Heart right ventricle (tissue), 16 donors: ENCODE measurements at places on chromosomes 13 and 19. TPM values are rescaled to one million over a fixed set of nuclear protein-coding genes. Genes with fewer than 3 reads are reported as not detected.

GRCh38 chr13:114272977-114273376 is 8.4 kb upstream of the UPF3A start:
- no peak for DNase-seq

DNA sequence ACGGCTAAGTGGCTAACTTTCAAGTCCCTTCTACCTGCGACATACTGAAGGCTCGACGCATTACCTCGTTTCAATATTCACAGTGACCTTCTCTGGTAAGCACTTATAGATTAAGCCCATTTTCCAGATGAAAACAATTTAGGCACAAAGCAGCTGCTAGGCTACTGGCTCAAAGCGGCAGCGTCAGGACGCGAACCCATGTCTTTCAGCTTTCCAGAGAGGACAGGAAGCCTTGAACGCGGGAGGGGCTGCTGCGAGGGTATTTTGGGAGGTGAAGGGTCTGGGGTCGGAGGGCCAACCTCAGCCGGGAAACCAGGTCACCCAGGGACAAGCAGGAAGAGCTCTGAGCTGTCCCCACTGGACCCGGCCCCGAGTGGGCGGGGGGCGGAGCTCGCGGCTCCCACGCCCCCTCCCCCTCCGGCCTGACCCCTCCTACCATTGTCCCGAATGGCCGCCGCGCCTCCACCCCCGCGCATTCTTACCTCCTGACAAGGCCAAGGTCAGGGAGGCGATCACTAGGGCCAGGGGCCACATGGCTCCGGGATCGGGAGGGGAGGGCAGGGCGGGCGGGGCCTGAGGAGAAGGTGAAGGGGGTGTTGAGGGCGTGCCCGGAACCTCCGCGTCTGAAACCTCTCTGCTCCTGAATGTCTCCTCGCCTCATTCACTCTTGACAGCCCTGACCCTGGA is at the start of gene KLK13:
Gene KLK13 (minus strand): TSS at position 559 of the 687 bp plus-strand sequence. CDS start 25 bp downstream, at position 534.
- DNase-seq, result peak; percentile 51

DNA sequence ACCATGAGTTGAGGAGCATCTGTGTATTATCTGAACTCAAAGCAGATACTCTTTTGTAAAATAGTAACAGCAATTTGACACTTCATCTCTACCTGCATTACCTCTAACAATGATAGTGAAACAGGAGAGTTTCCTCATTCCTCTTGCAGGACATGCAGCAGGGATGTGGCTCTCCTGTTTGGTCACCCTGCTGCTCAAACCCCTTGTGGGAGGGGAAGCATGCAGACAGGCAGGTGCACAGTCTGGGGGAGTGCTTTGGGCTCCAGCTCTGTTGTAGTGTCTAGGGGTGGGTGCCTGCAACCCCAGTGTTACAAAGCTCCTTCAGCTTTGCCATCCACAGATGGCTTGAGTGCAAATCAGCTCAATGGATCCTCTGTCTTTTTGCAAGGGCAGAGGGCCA is 827.6 kb downstream of the DACH1 start:
- DNase-seq, result no peak

GRCh38 chr13:113821847-113822246 is 42.0 kb downstream of the GAS6 start:
- DNase-seq, result no peak

DNA sequence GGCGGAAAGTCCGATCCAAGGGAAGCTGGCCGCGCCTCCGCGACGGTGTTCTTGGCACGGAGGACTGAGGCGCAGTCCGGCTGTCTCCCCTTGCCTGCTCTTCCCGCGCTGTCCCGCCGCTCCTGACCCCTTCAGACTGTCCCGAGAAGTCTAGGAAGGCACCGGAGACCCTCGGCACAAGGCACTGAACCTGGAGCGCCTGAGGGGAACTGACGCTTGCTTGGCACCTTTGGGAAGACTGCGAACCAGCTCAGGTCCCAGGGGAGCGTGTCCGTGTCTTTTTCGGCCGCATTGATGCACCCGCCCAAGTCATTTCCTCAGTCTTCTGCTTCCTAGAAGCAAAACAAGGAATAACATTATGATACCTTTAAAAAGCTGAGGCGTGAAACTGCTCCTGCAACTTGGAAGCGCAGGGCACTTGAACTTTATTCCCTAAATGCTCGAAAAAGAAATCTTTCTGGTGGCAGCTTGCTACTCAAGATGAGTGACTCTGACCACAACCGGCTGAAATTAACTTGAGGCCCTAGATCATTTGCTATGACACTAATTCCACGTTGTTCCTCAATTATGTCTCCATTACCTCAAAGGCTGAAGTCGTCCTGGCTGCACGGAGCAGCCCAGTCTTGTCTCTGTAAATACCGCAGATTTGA is 735 bp upstream of the FLT1 start:
- no peak for DNase-seq

DNA sequence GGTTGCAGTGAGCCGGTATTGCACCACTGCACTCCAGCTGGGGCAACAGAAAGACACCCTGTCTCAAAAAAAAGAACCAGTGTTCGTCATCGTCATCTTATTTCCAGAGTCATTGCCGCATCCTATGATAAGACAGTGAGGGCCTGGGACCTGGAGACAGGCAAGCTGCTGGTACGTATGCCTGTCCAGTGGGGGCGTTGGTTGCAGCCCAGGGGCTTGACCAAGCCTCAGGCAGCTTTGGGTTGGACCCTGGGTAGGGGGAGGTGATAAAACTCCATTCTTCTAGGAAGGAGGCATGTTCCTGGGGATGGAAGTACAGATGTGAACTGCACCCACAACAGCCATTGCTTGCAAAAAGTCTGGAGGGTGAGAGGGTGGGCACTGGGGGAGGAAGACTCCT is 15.6 kb downstream of the WDR88 start:
- no peak for DNase-seq

GRCh38 chr13:78589206-78589605 is 14.1 kb downstream of the POU4F1 start:
- DNase-seq, result peak; percentile 56

DNA sequence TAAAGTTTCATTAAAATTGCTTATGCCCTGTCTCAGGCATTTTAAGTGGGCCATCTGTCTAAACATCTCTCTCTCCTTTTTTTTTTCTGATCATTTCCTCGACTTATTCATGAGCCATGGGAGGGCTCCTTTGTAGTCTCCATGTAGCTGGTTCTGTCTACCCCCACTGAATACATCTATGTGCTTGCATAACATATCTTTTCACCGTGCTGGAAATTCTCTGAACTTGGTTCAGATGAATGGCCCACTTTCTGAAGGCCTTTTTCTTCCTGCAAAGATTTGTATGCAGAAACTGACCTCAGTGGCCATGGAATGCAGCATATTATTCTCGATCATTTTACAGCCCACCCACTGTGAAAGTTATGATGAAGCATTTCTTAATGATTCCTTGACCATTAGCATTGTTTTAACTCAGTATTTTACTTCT is 225.3 kb downstream of the GGACT start:
- DNase-seq, result no peak

- DNase-seq, result no peak
These were observed 6.4 kb upstream of the ELF1 start for GRCh38 chr13:41025518-41025917.

- no peak for DNase-seq
These were observed 18.5 kb upstream of the LPAR6 start for GRCh38 chr13:48431431-48431830.

DNA sequence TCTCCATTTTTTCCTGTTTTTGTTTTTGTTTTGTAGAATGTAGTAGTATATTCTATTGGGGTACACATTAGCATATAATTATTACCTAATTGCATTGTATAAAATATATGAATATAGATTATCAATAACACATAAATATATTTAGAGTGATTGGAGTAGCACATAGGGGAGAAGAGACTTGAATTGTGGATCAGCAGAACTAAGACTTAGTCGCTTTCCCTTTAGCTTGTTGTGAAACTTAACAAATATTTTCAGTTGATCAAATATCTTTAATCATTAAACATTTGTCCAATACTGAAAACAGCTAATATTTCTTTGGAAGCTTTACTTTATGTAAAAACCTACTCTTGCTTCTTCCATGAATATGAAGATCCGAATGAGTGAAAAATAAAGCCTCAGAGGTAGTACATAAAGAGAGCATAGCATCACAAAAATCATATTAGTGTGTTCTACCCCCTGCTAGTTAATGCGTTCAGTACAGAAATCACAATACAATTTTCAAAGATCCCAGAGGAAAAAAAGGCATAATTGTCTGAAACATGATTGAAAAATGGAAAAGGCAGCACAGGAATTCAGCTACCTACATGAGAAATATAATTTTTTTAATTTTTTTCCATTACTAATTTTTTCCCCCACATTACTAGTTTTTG is 1348.0 kb upstream of the PRR20A start:
- DNase-seq, result no peak

- no peak for DNase-seq
These were observed 20.3 kb upstream of the TMTC4 start for GRCh38 chr13:100694722-100695508.

- DNase-seq, result no peak
These were observed 4.4 kb downstream of the TRIP10 start for GRCh38 chr19:6743714-6744380.

- DNase-seq, result no peak
These were observed 4.2 kb downstream of the LIPE start for GRCh38 chr19:42422901-42423461.

- DNase-seq, result no peak
These were observed 99.8 kb downstream of the GPR12 start for GRCh38 chr13:26660766-26661165.

DNA sequence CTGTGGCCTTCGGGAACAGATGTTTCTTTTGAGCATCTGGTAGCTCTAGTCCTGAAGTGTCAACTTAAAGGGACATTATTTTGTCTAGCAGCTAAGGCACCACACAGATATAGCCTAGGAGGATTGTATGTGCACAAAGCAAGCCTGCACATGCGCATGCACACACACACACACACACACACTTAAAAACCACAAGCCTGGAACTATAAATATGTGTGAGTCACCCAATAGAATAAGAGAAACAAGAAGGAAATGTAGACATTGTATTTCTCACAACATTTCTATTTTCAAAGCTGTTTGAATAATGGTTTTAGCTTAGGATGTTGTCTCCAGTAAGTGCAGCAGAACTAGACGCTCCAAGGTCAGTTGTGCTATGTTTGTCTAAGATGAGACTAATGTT is 516.5 kb downstream of the SUCLA2 start:
- no peak for DNase-seq

DNA sequence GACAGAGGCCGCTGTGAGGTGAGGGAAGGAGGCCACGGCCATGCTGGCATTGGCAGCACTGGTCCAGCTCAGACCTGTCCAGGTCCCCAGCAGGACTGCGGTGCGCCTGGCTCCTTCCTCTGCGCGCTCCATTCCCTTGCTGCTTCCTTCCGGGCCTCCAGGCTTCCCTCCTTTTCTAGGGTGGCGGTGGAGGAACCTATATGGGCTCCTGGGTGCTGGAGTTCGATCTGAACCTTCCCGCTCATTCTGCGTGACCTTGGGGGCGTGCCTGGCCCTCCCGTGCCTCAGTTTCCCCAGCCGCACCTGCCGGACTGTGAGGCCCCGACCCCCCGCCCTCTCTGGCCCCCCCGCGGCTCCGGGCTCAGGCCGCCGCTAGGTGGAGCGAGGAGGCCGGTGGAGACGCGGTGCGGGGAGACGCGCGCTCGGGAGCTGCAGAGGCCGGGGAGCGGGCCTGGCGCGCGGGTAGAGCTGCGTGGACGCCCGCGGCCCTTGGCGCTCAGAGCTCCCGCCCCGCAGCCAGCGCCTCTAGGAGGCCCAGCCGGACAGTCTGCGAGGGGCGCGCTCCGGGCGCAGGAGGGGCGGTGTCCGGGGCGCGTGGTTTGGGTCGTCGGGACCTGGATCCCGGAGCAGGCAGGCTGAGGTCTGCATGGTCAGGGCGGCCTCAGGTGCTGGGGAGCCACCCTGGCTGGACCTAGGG is 29.9 kb downstream of the EFNA2 start:
- peak; percentile 59 for DNase-seq

Gene MAP4K1
- polyA plus RNA-seq, result 2.1 TPM

Gene HCST
- 17.6 TPM for polyA plus RNA-seq

Gene LRRC4B
- 1.9 TPM for polyA plus RNA-seq

Gene PAK4
- 19.2 TPM for polyA plus RNA-seq

Gene CEACAM16
- polyA plus RNA-seq, result not detected

Gene TNFRSF19
- polyA plus RNA-seq, result 17.8 TPM

Gene DHDH
- polyA plus RNA-seq, result 0.17 TPM
